Stimulated activated CD8-positive, alpha-beta memory T cell treated with anti-CD3 and anti-CD28 coated beads, Interleukin-2, amount 100 ng/mL, for 48 hours (primary cell): ENCODE measurements at places on chromosomes 11 and 22.

DNA sequence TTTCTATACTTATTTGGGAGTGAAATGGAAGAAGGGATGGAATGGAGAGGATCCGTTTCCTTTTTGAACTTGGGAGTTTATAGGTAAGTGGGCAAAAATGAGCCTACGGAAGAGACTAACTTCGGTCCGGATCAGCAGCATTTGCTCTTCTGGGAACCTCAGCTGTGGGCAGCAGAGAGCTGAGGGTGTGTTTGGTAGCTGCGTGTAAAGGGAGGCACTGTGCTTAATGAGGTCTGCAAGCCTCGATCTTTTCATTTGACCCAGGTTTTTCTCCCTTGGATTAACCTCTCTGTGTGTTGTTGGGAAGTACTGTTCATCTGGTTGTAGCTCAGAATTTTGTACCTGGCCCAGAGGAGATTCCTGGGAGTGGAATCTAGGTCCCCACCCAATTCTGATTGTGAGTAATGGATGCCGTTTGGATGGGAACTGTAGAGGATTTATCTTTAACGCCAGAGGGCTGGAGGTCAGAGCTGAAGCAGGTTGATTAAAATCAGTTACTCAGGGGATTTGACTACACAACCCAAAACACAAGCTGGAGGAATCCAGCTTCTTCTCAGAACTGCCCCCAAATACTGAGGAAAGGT, 201.6 kb upstream of the SORL1-AS1 start:
- DNase-seq = no peak

DNA sequence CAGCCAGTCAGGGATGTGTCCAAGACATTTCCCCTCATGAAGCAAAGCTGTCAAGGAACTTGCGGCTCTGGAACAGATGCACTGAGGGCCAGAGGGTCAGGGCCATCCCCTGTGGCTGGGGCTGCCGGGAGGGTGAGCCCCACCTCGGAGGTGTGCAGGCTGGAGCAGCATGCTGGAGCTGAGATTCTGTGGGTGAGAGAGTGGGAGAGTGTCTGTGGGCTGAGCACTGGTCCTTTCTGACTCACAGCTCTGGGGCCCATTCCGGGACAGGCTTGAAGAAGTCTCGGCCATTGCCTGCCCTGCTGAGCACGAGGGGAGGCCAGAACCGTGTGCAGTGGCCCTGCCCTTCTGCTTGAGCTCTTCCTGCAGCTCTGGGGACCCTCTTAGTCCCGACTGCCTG, 2.1 kb downstream of the OMP start:
- DNase-seq = no peak

GRCh38 chr11:35324981-35325380, 94.4 kb downstream of the SLC1A2 start:
- no peak for DNase-seq

GRCh38 chr22:45207981-45208664, 32.6 kb downstream of the KIAA0930 start:
- DNase-seq = no peak

GRCh38 chr11:24705474-24705873, 208.6 kb downstream of the LUZP2 start:
- DNase-seq = no peak
